NCI-H69 (cell line): ENCODE measurements at places on chromosomes 1 and 21.

DNA sequence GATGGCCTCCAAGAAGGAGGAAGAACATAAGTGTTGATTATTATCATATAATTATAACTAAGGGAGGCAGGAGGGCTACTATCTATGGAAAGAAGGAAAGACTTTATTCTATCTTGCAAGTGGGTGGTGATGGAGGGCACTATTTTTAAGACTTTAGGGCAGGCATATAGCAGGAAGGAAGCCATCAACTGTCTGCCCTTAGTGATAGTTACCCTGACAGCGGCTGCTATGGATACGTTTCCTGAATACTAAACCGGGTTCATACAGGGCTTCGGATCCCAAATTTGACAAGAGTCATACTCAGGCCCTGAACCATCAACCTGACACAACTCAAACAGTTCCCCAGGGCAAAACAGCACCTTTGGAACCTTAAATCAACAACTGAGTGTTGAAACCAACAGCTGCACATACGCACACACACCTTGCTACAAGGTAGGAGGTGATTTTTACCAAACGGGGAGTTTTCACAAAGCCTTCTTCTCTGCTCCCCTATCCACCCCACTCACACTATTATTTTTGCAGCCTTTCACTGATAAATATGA is 397.2 kb downstream of the OMA1 start:
- no peak for DNase-seq

DNA sequence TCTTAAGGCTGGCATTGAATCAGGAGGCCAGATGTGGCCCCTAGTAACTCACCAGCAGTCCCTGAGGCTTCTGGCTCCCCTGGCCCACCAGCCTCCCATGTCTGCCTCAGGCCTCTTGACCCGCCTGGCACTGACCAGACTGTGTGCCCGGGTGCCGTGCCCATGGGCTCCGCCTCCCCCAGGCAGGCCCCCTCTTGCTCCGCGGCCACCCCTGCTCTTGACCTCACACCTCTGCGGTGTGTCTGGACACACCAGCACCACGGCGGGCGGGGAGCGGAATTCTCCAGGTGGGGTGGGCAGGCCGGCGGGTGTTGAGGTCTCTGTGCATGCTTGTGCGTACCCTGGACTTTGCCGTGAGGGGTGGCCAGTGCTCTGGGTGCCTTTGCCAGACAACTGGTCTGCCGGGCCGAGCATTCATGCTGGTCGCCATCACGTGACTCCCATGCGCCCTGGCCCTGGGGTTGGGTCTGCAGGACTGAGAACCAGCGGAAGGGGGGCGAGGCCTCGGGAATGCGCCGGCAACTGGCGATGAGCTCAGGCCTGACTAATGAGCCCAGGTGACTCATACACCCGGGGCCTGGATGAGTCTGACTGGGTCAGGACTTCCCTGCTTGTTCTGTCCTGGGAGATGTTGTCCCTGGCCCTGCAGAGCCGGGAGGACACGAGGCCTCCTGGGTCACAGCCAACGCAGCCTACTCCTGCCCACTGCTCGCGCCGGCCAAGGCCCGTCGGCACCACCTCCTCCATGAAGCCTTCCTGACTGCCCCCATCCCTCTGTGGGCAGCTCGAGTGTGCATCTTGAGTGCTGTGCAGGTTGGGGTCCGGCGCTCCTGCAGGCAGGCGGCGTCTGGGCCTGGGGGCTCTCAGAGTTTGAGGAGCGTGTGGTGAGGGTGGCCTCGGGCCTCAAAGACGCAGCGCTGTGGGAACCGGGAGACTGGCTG is 22.6 kb downstream of the COL18A1 start:
- DNase-seq, result no peak

DNA sequence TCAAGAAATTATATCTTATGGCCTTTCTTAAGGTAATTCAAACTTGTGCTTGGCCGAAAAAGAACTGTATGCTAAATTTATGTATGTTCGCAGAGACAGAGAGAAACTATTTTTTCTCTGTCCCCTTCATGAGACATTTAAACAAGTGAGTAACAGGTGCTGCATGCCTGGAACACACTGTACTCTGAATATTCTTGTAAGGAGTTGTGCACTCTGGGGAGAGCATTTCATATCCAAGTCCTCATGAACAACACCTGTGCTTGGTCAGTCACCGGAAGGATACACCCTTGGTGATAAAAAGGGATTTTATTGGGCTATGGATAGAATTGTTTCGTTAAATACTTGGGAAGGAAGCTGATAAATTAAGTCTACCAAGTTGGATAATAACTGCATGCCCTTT is 220.8 kb upstream of the NRIP1 start:
- no peak for DNase-seq

DNA sequence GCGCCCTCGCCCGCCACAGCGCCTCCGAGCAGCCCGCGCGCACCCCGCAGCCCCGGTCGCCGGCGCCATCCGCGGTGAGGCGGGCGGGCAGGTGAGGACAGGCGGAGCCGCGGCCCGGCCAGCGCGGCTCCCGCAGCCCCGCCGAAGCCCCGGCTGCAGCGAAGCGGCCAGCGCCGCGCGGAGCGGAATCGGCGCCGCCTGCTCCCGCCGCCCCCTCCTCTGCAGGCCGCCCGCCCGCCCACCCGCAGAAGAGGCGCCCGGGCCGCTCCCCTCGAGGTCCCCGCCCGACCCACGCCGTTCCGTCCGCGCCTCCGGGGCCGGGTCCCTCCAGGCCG is 1.3 kb downstream of the PRDM16 start:
- DNase-seq, result no peak
